Bone marrow (tissue), 2 donors: ENCODE measurements at places on chromosomes 12 and 14.

GRCh38 chr14:77110286-77110685 is 12.2 kb downstream of the CIPC start:
- DNase-seq, result no peak

DNA sequence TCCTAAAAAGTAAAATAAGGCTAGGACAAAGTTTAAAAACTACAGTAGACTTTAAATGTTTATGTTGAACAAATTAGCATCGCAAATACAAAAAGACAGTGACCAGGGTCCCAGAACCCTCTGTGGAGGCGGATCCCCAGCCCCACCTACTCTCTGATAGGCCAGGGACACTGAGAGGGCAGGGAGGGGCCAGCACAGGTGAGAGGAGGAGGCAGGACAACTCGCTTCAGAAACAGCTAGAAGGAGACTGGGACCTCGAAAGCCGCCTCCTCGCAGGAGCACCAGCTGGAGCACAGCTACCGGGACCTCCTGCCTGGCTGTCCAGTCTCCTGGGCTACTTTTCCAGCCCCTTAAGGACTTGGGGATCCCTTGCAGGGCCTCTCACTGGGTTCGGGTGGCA is 992 bp downstream of the DNAH10 start:
- DNase-seq, result no peak

DNA sequence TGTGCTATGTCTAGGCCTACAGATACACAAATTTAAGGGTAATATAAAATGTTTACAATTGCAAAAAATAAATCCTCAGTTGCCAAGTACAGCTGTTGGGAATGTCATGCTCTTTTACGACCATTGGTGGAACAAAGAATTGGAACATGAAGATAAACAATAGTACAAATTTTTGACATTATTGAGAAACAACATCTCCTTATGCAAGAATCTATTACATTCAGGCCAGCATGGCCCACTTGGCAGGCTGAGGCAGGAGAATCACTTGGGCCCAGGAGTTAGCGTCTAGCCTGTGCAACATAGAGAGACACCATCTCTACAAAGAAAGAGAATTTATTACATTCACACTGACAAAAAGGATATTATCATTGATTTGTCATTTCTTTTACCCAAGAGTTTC is 135.9 kb upstream of the NTF3 start:
- DNase-seq, result no peak

GRCh38 chr12:51056242-51056641 is 8.1 kb downstream of the LETMD1 start:
- no peak for DNase-seq

- DNase-seq, result no peak
Observed at GRCh38 chr12:124006085-124006845, 33.2 kb downstream of the ZNF664 start.

DNA sequence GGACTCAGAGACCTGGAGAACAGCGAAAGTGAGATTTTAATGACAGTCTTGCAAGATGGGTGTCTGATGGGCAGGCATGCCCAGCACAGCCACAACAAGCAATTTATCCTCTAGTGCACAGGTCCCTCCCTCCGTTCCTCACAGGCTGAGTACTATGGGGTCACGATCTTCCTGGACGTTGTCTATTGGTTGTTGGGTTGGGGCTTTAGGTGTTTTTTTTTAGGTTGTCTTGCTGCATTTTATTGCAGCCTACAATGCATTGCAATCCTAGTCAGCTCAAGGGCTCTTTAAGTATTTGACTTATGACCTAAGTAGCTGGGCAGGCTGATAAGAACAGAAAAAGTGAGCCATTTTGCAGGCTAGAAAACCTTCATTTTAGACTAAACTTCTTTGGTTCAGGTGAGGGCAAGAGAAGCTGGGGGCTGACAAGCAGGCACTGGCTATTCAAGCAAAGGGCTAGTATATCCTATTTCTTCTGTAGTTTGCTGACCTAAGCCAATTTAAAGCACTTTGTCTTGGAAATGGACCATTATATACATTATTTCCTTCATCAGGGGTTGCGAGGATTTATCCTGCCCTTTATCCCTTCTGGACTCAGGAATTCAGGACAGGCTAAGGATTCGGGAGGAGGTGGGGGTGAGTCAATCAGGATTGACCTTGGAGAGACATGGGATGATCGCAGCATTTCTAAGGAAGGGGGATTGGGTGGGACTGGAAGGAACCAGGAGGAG is 6.0 kb downstream of the KRT7 start:
- no peak for DNase-seq

DNA sequence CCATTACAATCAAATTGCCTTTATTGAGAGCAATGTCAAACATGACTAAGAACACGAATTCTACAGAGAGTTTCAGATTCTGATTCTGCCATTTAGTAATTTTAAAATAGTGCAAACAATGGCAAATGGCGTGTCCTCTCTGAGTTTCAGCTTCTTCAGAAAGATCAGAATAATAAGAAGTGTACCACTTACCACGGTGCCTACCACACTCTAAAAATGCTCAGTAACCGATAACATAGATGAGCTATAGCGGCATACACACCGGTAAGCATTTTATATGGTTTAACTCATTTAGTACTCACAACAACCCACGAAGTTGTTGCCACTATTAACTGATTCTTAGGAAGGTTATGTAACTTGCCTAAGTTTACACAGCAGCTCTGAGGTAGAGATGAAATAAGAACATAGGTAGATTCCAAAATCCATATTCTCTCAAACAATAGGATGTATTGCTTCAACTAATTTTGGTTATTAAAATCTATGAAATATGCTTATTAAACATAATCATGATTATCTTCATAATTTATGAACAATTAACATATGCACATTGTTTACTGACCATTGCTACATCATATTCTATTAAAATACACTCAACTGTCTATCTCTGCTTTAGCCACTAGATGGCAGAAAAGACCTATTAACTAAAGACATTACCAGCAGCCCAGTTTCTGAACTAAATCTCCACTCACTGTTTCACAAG is 38.3 kb downstream of the SLC6A15 start:
- DNase-seq, result no peak

- no peak for DNase-seq
Observed at GRCh38 chr12:100940503-100940902, 145.9 kb downstream of the ANO4 start.

- DNase-seq, result no peak
Observed at GRCh38 chr14:104102282-104102914, 16.9 kb downstream of the ASPG start.

DNA sequence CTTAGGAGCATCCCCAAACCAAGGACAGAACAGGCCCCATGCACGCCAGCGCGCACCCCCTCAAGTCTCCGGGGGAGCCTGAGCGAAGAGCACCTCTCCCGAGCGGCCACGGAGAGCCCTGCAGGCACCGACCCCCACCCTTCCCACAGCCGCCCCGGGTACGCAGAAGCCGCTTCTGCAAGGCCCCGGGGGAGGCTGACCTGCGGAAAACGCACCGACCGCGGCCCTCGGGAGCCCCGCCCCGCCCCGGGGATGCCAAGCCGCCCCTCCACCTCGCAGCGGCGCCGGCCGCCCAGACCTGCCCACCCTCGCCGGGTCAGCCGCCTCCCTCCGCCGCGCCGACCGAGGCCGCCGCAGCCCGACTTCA is 385 bp downstream of the CAPRIN2 start:
- DNase-seq, result no peak

- DNase-seq, result no peak
Observed at GRCh38 chr14:50985124-50985858, 41.0 kb upstream of the PYGL start.

- DNase-seq, result no peak
Observed at GRCh38 chr12:1618489-1618888, 10.5 kb upstream of the WNT5B start.

GRCh38 chr14:30958555-30959407 is 66.7 kb upstream of the AP4S1 start:
- no peak for DNase-seq

- DNase-seq, result no peak
Observed at GRCh38 chr12:131218026-131218922, 264.6 kb downstream of the ADGRD1 start.

DNA sequence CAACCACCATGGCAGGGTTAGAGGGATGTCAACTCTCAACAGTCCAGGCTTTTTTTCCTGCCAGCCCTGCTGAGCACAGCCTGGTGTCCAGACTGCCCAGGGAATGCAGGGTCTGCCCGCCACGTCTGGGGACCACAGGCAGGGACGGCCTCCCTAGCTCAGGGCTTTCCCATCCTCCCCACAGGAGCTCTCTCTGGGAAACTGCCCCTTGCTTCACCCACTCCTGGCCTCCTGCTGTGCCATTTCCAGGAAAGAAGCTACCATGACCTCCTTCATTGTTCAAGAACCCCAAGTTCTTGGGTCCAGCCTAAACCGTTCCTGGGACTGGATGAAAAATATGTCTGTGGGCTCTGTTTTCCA is 4.8 kb downstream of the SCNN1A start:
- DNase-seq, result no peak

DNA sequence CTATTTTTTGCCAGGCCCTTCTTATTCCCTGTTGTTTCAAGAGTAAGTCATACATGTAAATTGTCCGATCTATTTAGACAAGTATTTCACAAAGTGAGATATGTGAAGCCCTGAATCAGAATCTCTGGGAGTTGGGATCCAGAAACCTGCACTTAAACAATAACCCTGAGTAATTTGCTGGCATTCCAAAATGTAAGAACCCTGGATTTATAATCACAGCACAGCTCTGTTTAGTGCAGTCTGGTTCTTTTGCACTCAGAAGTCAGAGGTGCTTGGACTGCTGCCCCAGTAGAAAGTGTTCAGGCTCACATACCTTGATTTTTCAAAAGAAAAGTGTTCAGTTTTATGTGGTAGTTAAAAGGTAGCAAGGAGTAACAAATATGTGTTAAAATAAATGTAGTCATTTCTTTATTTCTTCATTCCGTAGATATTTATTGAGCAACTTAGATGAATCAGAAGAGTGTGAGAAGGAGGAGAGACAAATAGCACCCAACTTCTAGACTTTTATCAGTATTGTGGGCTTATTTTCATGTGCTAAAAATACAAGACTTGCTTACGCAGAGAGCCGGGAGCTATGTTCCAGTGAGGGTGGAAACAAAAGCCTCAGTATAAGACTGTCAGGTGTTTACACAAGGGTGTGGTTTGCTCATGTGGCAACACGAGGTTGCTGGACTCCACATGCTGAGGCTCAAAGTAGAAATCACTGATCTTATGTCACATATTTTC is 70.1 kb downstream of the SYNE2 start:
- no peak for DNase-seq

- DNase-seq, result peak; percentile 51
Observed at GRCh38 chr12:55996201-55996714, 818 bp upstream of the SUOX start.

GRCh38 chr14:55274751-55275150 is 3.5 kb downstream of the FBXO34 start:
- DNase-seq, result no peak
